Astrocyte (in vitro differentiated cells and primary cell): ENCODE measurements at places on chromosomes 1 and 21.

DNA sequence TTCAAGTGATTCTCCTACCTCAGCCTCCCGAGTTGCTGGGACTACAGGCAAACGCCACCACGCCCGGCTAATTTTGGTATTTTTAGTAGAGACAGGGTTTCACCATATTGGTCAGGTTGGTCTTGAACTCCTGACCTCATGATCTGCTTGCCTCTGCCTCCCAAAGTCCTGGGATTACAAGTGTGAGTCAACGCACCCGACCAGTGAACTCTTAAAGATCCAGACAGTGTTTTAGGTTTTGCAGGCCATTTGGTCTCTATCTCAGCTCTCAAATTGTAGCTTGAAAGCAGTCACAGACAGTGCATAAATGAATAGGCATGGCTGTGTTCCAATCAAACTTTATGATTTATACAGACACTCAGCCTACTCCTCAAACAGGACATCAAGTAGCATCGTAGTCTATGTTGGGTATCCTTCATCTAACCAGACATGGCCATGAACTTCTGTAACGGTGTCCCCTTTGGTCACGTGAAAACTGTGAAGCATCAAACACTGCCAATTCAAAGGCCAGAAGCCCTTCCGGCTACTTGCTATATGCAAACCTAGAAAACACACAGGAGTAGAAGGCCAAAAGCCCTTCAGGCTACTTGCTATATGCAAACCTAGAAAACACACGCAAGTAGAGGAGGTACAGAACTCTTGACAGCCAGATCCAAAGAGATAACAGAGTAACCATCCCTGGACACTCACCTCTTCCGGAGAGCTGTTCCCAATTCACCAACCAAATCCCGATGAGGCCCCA is 3.1 kb downstream of the FUCA1 start:
- DNase-seq: no peak

DNA sequence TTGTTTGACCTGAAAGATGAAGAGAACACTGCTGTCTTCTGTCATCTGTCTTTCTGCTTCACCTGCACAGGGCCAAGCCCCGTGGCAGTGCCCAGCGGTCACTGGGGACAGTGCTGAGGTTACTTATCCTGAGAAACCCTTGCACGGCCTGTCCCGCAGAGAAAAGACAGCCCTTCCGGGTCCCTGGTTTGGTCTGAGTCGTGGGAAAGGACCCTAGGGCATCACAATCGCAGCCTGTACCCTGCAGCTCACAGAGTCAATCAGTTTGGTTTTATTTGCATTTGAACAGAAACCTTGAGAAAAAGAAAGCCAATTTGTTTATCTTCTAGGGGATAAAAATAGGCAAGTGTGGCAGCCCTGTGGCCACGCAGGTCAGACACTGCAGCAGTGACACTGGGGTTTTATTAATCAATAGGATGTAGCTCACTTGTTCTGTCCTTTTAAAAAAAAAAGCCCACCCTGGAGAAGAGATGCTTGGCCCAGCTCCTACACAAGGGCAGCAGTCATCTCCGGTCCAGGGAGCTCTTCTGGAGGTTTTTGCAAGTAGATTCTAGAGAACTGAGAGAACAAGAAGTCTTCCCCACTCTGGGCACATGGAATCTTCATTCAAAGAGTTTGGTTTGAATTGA is 120.0 kb downstream of the PEX14 start:
- no peak for DNase-seq

DNA sequence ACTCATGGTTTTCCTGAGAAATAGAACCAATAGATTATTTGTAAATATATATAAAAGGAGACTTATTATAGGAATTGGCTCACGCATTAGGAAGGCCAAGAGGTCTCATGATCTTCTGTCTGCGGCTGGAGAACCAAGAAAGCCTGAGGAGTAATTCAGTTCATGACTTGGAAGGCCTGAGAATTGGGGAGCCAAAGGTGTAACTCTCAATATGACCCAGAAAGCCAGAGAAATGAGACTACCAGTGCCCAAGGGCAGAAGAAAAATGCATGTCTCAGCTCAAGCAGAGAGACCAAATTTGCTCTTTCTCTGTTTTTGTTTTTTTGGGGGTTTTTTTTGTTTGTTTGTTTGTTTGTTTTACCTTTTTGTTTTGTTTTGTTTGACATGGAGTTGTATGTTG is 19.5 kb downstream of the SLAMF7 start:
- no peak for DNase-seq

GRCh38 chr1:119275145-119276134 is 93.1 kb upstream of the HAO2 start:
- peak; percentile 26 for DNase-seq
